ENCODE measurements at places on chromosomes 1 and 21. TPM values are rescaled to one million over a fixed set of nuclear protein-coding genes. Genes with fewer than 3 reads are reported as not detected.

GRCh38 chr21:34703571-34703970 lies 34.8 kb downstream of the CLIC6 start:
- peak overlapping the region; percentile 60 for H3K27ac ChIP-seq
- no peak for DNase-seq
- H3K27me3 ChIP-seq, result no peaks in the 10 kb centered on the region
- H3K4me3 ChIP-seq, result no peak overlapping the region
- peaks cover 32% of the 10 kb centered on the region for H3K4me1 ChIP-seq

DNA sequence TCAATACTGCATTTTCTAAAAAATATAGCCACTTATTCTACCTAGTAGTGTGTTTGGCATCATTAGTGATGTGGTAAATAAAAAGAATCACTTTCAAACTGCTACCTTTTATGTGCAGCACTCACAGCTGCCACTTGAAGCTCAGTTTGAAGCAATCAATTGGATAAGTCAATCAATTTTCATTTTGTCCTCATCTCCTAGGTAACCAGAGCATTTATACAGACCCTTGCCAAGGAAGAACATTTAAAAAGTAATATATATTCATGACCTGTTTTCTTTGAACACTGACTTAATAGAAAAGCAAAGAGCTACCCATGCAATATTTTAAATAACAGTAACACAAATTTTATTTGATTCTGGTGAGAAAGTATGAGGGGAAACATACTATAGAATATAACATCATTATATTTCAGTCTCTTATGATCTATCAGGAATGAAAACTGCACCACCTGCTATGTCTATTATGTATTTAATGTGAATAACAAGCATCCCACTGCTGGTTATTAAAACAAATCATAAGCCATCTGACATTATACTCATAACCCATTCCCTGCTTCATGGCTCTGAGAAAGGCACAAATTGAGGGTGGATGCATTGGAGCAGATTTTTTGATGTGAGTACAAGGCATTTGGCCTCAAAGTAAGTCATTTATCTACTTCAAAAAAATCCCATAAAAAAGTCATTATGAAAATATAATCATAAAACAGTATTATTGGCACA lies 168.4 kb upstream of the C21orf91 start:
- no peaks in the 10 kb centered on the region for H3K27me3 ChIP-seq
- DNase-seq, result no peak
- H3K4me1 ChIP-seq, result no peaks in the 10 kb centered on the region
- H3K27ac ChIP-seq, result no peak overlapping the region
- H3K36me3 ChIP-seq, result no peaks in the 10 kb centered on the region

DNA sequence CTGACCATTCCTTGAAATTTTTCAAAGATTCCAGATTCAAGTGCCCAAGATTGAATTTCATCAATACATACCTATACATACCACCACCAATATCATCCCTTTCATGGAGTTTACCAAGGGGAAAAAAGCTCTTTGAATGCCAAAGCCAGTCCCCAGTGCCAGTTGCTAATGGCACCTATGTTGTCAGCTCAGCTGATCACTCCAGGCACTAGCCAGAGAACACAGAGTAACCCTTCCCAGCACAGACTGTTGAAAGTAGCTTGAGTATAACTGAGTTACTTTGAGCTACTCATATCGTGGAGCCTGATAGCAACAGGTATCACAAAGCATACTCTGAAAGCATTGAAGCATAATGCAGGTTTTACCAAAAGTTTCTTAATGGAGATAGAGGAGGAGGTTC lies 133.9 kb upstream of the NFIA start:
- no peaks in the 10 kb centered on the region for H3K36me3 ChIP-seq
- H3K4me1 ChIP-seq, result no peaks in the 10 kb centered on the region
- H3K27ac ChIP-seq, result no peak overlapping the region
- H3K4me3 ChIP-seq, result no peak overlapping the region
- H3K27me3 ChIP-seq, result no peaks in the 10 kb centered on the region
- DNase-seq, result no peak

Gene TNFRSF25
- 32.7 TPM for total RNA-seq

DNA sequence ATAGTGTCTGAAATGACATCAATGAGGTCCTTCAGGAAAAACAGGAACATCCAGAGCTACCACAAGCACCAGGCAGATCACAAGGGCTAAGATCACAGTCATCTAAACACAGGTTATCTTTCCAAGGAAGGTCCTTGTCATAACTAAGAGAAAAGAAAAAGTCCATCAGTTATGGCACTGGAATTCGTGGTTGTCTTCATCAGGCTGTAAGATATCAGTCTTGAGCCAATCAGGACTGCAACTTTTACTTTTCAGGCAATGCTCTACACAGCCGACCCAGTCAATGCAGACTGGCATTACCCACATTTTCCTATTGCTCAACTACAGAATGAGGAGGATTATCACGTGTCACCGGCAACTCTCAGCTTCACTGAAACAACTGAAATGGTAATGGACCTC lies 26.4 kb downstream of the SORT1 start:
- no peak overlapping the region for H3K4me3 ChIP-seq
- H3K4me1 ChIP-seq, result peaks cover 14% of the 10 kb centered on the region
- no peak for DNase-seq
- H3K27me3 ChIP-seq, result no peaks in the 10 kb centered on the region
- H3K27ac ChIP-seq, result peak overlapping the region; percentile 69

Gene KCNAB2
- 8.8 TPM for total RNA-seq

Gene CFHR2
- total RNA-seq, result not detected

Gene SLC45A1
- 13.8 TPM for total RNA-seq

DNA sequence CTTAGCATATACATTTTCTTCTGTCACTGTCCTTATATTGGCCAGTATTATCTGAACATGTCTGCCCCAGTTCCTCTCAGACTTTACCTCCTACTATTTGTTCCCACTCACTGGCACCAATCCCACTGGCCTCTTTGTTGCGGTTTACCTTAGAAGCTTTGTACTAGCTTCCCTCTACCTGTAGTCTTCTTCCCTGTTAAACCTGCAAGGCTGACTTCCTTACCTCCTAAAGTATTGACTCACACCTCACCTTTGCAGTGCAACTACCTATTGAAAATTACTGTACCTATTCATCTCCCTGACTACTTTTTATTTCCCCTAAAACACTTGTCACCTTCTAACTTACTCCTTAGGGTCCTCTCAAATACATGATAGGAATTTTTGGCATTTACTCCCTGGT lies 111.1 kb downstream of the CLEC20A start:
- peaks cover 5% of the 10 kb centered on the region for H3K4me1 ChIP-seq
- no peaks in the 10 kb centered on the region for H3K27me3 ChIP-seq
- H3K36me3 ChIP-seq, result no peaks in the 10 kb centered on the region
- no peak overlapping the region for H3K4me3 ChIP-seq

DNA sequence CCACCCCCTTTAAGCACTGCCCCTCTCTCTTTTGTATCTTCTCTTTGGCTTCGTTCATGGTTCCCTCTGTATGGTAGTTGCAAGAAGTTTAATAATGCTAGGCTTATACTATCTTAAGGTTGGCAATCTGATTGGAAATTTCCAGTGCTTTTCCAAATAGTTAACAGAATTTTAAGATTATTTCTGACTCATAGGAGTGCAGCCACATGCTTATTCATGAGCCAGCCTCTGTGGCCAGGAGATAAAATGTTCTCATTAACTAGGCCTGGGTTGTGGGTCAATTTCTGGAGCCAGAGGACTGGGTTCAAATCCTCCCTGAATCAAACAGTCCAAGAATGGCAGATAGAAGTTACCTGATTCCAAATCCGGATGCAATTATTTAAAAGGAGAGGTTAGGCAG lies 103.1 kb downstream of the ATP6V1G3 start:
- no peak overlapping the region for H3K4me3 ChIP-seq
- no peaks in the 10 kb centered on the region for H3K27me3 ChIP-seq
- H3K36me3 ChIP-seq, result no peaks in the 10 kb centered on the region
- H3K27ac ChIP-seq, result no peak overlapping the region
- DNase-seq, result no peak

DNA sequence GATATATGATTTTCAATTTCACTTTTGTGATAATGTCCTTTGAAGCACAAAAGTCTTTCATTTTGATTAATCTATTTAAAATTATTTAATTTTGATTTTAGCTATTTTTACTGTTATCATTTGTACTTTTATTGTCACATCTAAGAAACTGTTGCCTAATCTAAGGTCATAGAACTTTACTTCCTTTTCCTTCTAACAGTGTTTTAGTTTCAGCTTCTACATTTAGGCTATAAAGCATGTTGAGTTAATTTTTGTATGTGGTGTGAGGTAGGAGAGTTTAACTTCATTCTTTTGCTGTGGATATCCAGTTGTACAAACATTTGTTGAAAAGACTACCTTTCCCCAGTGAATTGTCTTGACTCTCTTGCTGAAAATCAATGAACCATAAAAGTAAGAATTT lies 204.5 kb downstream of the TM2D1 start:
- H3K4me1 ChIP-seq, result no peaks in the 10 kb centered on the region
- H3K36me3 ChIP-seq, result no peaks in the 10 kb centered on the region
- H3K27me3 ChIP-seq, result no peaks in the 10 kb centered on the region
- no peak overlapping the region for H3K4me3 ChIP-seq
- no peak overlapping the region for H3K27ac ChIP-seq
- no peak for DNase-seq

DNA sequence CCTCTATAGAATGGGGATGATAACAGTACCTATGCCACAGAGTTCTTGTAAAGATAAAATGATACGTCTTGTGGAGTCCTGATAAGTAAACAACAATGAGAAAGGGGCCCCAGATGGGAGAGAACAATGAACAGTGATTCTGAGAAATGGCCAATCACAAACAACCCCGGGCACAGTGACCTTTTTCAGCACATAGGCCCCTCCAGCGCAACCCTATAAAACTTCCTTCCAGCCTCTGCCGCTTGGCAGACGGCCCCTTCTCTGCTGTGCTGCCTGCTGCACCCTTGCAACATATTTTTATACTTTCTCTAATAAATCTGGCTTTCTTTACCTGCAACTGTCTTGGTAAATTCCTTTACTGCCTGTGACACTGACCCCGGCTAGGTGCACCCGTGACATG lies 8.9 kb downstream of the RCAN1 start:
- no peak for DNase-seq
- H3K4me1 ChIP-seq, result no peaks in the 10 kb centered on the region
- no peak overlapping the region for H3K4me3 ChIP-seq
- H3K27ac ChIP-seq, result no peak overlapping the region
- H3K27me3 ChIP-seq, result no peaks in the 10 kb centered on the region
- H3K36me3 ChIP-seq, result no peaks in the 10 kb centered on the region
